ENCODE measurements at places on chromosomes 1 and 21. TPM values are rescaled to one million over a fixed set of nuclear protein-coding genes. Genes with fewer than 3 reads are reported as not detected.

AADACL4 gene
- not detected for total RNA-seq

LENEP gene
- total RNA-seq, result not detected

DIO1 gene
- total RNA-seq, result not detected

MOB3C gene
- 20.4 TPM for total RNA-seq

FCRLB gene
- total RNA-seq, result 0.16 TPM

PTGS2 gene
- total RNA-seq, result 6.4 TPM

GUCA2A gene
- not detected for total RNA-seq

INSRR gene
- total RNA-seq, result not detected

TMEM125 gene
- total RNA-seq, result not detected

ACTN2 gene
- total RNA-seq, result not detected

SDE2 gene
- 31.7 TPM for total RNA-seq

CFAP45 gene
- 6.3 TPM for total RNA-seq

CCDC181 gene
- not detected for total RNA-seq

SPRR2G gene
- not detected for total RNA-seq

CD244 gene
- 0.73 TPM for total RNA-seq

USH2A gene
- not detected for total RNA-seq

TRIM45 gene
- total RNA-seq, result 1.0 TPM

WARS2 gene
- total RNA-seq, result 30.3 TPM

MYOM3 gene
- not detected for total RNA-seq

PCBP3 gene
- 4.2 TPM for total RNA-seq

ELAVL4 gene
- not detected for total RNA-seq

SEC16B gene
- total RNA-seq, result not detected

PRAMEF9 gene
- total RNA-seq, result not detected

CFAP107 gene
- not detected for total RNA-seq

S100A14 gene
- not detected for total RNA-seq

PYHIN1 gene
- 42.1 TPM for total RNA-seq

TMEM269 gene
- 0.42 TPM for total RNA-seq

AZIN2 gene
- total RNA-seq, result 6.3 TPM

SLC45A3 gene
- total RNA-seq, result 0.80 TPM

CR1L gene
- 0.81 TPM for total RNA-seq

FAM167B gene
- total RNA-seq, result 0.60 TPM

TRPM2 gene
- 2.7 TPM for total RNA-seq

PLA2G4A gene
- total RNA-seq, result 0.35 TPM

AUNIP gene
- not detected for total RNA-seq

ANKRD65 gene
- not detected for total RNA-seq

LRRC53 gene
- not detected for total RNA-seq

FCER1G gene
- total RNA-seq, result 12.3 TPM

S100A7A gene
- not detected for total RNA-seq

ERG gene
- not detected for total RNA-seq

OPTC gene
- not detected for total RNA-seq

OR10Z1 gene
- not detected for total RNA-seq

PGLYRP3 gene
- not detected for total RNA-seq

TRIM58 gene
- total RNA-seq, result 44.2 TPM

KCND3 gene
- 0.12 TPM for total RNA-seq

SCP2 gene
- 60.6 TPM for total RNA-seq

A3GALT2 gene
- total RNA-seq, result not detected

CNR2 gene
- 0.85 TPM for total RNA-seq

GJA4 gene
- not detected for total RNA-seq

KRTAP20-4 gene
- not detected for total RNA-seq

TNFRSF4 gene
- total RNA-seq, result 127 TPM

CHIT1 gene
- 1.0 TPM for total RNA-seq

SPRR2F gene
- not detected for total RNA-seq

SNRNP40 gene
- total RNA-seq, result 55.8 TPM

BTBD19 gene
- 56.6 TPM for total RNA-seq

CLEC20A gene
- not detected for total RNA-seq

RAD54L gene
- 0.73 TPM for total RNA-seq

TMOD4 gene
- total RNA-seq, result 3.0 TPM

Data from T-helper 17 cell (primary cell).